Natural killer cell (primary cell): ENCODE measurements at places on chromosomes 11 and 22.

DNA sequence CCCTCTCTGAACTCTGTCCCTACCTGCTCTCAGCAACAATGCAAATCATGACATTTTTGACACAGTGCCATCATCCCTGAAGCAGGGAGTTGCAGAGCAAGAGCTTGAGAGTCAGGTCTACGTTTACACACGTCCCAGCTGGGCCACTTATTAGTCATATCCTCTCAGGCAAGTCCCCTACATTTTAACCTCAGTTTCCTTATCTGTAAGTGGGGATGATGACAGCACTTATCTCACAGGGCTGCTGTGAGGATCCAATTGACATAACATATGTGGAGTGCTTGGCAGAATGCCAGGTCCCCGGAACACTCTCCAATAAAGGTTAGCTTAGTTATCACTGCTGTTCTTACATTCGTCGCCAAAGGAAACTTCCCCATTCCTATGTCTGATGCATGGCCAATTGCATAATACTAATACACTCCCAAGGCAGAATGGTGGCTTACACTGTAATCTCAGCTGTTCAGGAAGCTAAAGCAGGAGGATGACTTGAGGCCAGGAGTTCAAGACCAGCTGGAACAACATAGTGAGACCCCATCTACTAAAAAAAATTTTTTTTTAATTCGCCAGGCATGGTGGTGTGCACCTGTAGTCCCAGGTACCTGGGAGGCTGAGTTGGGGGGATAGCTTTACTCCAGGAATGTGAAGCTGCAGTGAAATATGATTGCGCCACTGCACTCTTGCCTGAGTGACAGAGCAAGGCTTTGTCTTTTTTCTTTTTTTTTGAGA is 16.6 kb downstream of the ASCC2 start:
- no peak for DNase-seq

- no peak for DNase-seq
Observed at GRCh38 chr22:38236786-38237185, 35.0 kb downstream of the MAFF start.

GRCh38 chr11:13667245-13667644 is 1.2 kb upstream of the FAR1 start:
- DNase-seq = peak; percentile 22

DNA sequence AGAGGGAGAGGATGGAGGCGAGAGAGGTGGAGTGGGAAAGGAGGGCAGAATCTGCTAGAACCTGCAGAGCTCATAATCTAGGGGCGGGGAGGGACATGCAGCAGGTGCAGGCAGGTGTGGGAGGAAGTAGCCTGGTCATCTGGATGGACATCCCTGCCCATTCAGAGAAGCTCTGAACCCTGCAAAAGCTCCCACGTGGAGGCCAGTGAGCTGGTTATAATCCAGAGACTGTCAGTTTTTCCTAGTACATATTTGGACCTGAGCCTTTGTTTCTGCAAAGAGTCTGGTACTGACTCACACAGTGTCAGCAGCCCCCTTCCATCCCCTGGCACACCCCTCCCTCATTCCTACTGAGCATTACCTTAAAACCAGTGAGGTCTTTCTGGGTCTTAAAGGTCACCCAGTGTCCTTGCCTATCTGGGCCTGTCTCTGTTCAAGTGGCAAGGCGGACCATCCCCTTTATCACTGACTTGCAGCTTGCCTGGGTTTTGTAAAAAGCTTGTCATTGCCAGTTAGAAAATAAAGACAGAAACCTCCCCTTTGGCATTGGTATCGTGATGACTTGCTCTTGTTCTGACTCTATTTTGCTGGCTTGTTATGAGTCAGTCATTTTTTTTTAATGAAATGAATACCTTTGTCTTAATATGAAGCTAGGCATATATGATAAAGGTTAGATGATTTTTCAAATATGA is 26.1 kb downstream of the PTPRJ start:
- peak; percentile 45 for DNase-seq

DNA sequence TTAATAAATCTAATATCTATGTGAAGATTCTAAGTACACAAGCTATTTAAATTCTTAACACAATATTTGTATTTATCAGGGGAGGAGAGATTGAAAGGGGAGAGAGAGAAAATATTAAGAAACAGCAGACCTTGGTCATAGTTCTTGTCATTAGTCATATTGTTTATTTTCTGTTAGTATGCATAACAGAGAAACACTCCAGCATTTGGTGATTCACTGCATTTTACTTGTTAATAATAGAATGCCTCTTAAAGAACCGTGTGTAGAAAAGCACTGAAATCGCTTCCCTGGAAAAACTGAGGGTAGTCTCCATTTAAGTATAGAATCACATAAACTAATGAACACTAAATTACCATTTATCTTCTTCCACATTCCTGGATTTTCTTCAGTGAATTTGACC is 122.7 kb upstream of the TRPC6 start:
- DNase-seq = no peak

DNA sequence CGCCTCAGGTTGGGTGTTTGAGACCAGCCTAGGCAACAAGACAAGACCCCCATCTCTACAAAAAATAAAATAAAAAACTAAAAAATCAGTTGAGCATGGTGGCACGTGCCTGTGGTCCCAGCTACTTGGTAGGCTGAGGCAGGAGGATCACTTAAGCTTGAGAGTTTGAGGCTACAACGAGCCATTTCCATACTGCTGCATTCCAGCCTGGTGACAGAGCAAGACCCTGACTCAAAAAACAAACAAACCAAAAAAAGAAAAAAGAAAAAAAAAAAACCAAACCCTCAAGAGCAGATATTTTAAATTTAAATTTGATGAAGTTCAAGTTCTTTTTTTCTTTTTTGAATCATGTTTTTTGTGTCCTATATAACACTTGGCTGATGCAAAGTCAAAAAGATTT is 7.2 kb upstream of the CCDC83 start:
- no peak for DNase-seq

DNA sequence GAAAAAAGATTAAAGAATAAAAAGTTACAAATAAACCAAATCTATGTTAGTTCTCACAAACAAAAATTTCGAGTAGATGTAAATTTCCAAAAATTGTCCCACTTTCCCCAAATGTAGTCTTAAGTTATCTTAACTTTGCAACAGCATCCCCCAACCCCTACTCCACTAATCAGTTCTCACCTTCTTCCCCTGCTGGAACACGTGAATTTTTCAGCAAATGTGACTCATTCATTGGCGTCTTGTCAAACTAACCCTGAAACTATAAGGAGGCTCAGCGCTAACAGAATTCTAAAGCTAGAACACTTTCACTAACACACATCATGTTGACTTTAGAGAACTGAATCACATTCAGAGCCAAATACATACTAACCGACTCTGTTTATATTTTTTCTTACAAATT is 46.1 kb downstream of the PHF21A start:
- DNase-seq = no peak

GRCh38 chr22:41076857-41077256 is 15.5 kb upstream of the EP300 start:
- no peak for DNase-seq

DNA sequence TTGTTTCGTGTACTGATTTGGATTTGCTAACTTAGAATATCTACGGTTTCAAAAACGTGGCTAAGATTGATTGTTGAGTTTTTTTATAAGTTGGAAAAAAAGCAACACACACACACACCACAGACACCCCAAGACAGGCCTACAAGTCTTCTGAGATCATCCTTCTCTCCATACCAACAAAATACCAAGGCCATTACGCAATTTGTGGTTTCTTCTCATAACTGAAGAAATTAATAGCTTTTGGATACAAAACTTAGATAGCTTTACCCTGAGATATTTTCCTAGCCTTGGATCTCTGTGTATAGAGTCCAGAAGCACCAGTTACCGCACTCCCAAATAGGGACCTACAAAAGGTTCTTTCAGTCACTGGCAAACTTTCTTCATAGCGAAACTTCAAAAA is 113.6 kb downstream of the SIK3 start:
- DNase-seq = no peak

GRCh38 chr11:60797846-60798630 is 12.9 kb downstream of the MS4A10 start:
- no peak for DNase-seq

GRCh38 chr11:104999721-105000120 is 23.2 kb downstream of the CASP5 start:
- DNase-seq = no peak

- no peak for DNase-seq
Observed at GRCh38 chr11:76607431-76607830, 63.1 kb downstream of the LRRC32 start.

GRCh38 chr11:73288192-73288872 is 16.2 kb downstream of the P2RY6 start:
- no peak for DNase-seq

- no peak for DNase-seq
Observed at GRCh38 chr11:42410251-42410955, 901.4 kb upstream of the API5 start.

DNA sequence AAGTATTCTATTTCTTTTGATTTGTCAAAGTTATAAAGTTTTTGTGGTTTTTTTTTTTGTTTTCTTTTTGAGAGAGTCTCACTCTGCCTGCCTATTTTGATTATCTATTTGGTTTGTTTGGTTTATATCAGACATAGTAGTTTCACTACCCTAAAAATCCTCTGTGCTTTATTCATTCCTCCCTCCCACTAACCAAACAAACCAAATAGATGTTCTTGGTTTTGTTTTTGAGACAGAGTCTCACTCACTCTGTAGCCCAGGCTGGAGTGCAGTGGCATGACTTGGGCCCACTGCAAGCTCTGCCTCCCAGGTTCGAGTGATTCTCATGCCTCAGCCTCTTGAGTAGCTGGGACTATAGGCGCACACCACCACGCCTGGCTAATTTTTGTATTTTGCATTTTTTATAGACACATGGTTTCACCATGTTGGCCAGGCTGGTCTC is 67.9 kb downstream of the ENTHD1 start:
- DNase-seq = no peak
